Activated naive CD8-positive, alpha-beta T cell treated with anti-CD3 and anti-CD28 coated beads, Interleukin-2, amount 50 U/mL, for 16 hours (primary cell): ENCODE measurements at places on chromosomes 11 and 22.

DNA sequence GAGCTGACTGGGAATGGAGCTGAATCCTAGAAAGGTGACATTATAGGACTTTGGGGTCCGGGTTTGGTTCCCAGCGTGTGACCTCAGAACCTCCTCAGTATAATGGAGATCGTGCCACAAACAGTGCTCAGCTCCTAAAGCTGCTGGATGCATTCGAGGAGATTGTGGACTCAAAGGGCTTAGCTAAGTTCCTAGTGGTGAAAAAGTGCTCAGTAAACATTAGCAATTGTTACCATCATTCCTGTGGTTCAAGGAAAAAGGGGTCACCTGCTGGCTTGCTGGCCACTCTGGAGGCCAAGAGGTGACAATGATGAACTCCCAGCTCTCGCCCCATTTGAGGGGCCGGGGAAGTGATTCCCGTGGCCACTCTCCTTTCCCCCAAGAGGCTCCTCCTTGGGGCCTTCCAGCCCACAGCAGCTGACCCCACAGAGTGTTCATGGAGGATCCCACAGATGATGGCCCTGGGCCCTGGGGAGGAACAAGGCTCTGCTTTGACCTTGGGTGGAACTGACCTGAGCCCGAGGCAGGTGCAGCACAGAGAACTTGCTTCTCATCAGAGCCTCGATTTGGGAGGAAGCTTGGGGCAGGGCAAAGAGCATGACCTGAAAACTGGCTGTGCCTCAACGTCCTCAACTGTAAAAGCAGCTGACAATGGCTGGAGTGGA is 40.1 kb downstream of the TRIM29 start:
- DNase-seq = no peak

DNA sequence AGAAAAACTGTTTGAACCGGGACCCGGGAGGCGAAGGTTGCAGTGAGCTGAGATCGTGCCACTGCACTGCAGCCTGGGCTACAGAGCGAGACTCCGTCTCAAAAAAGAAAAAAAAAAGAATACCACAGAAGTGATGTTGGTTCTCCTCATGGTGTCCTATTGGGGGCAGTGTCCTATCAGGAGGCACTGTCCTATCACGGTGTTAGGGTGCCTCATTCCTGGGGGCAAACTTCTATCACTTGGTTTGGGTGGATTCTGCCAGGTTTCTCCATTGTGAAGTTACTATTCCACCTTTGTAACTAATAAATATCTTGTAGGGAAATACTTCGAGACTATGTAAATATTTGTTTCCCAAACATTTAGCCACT is 19.6 kb downstream of the PRR14L start:
- DNase-seq = no peak

DNA sequence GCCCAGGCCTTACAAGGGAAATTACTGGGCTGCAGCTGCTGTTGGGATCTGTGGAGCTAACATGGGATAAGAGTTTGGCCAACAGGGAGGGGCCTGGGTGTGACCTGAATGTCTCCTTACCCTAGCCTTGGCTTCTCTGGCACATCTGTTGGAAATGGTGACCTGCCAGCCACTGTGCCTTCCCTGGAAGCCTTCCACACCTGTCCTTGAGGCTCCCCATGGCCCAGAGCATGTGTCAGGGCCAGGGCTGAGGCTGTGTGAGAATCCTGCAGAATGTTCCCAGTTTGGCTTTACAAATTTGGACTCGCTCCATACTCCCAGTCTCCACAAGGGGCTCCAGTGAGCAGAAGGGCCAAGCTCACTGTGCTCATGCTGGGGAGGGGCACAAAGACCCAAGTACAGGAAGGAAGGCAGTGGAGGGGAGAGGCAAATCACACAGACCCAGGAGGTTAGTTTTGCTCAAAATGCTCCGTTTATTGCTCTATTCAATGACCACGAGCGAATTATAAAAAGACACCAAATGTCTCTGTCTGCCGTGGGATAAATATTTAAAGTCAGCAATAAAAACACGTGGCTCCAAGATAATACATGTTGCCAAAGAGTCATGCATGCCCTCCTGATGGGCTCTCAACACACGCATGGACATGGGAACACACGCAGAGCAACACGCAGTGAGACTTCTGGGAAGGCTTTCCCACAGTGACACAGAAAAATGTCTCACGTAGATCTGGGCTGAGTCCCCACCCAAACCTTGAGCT is 1.7 kb upstream of the IGSF22 start:
- peak; percentile 40 for DNase-seq

GRCh38 chr11:45243967-45244366 is 42.2 kb downstream of the SYT13 start:
- no peak for DNase-seq

DNA sequence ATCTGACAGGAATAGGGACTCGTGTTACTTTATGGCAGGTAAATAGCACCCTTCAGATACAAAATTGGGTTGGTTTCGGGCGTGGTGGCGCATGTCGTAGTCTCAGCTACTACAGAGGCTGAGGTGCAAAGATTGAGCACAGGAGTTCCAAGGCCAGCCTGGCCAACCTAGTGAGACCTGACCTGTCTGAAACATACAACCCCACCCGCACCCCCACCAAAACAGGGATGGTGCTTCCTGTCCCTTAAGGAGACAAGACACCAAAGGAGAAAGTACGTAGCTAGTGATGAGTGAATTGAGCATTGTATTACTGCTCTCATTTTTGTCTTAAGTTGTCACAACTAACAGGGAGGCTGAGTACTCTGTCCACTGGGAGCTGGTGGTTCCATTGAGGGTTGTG is 14.1 kb downstream of the RBM4 start:
- no peak for DNase-seq

- no peak for DNase-seq
These were observed 2.2 kb downstream of the TNKS1BP1 start for GRCh38 chr11:57322256-57323166.

DNA sequence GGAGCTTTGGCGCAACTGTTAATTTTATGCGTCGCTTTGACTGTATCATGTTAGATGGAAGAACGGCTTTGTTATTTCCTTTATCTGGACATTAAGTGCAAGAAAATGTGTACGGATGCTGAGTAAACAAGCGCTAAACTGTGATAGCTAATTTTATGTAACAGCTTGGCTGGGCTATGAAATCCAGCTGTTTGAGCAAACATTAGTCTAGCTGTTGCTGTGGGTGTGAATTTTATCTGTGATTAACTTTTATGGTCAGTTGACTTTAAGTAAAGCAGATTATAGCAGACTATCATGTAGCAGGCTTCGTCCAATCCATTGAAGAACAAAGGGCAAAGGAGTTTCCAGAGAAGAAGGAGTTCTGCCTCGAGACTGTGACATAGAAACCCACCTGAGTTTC is 14.0 kb downstream of the OR8A1 start:
- DNase-seq = no peak

- DNase-seq = no peak
These were observed 81.7 kb upstream of the SHISAL1 start for GRCh38 chr22:44394246-44395117.

- no peak for DNase-seq
These were observed 15.8 kb downstream of the APOL2 start for GRCh38 chr22:36223504-36223903.

DNA sequence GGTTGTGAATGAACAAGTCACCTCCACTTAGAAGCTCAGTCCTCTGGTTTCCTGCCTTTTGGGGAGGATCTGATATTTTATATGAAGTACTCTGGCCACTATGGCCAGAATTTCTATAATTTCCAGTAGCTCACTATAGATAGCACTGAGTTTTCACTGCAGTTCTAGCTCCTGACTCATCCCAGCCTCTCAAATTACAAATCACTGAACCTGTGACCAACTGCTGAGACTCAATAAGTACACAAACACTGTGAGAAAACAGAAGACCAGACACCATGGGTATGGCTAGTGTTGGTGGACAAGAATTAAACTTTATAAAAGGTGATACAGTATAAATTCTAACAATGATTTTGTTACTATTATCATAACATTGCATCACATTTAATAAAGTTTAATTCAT is 47.1 kb upstream of the UCP3 start:
- no peak for DNase-seq

GRCh38 chr11:115665175-115665821 is 161.1 kb upstream of the CADM1 start:
- DNase-seq = no peak

DNA sequence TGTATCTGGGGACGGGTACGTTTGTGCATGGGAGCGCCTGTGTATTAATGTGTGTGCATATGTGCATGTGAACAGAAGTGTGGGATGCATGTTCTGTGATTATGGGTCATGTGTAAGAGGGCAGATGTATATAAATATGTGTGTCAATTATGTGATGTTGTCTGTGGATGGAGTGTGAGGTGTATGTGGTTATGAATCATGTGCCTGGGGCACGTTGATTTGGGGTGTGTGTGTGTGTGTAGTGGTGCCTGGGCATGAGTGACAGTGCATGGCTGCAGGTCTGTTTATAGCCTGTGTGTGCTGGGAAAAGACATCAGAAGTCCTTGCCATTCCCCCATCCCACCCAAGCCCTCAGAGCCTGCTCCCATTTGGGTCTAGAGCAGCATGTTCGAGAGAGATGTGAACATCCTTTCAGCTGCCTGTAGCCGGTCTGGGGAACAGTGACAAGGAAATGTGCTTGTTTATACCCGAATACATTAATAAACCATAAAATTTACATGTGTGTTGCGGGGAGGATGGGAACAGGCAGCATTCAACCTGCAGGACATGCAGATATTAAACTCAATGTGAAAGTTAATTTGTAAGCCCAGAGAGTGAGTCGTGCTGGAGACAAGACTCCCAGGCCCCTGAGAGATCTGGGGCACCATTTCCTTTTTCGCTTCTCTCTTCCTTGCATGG is 129.0 kb downstream of the NECTIN1 start:
- DNase-seq = no peak

DNA sequence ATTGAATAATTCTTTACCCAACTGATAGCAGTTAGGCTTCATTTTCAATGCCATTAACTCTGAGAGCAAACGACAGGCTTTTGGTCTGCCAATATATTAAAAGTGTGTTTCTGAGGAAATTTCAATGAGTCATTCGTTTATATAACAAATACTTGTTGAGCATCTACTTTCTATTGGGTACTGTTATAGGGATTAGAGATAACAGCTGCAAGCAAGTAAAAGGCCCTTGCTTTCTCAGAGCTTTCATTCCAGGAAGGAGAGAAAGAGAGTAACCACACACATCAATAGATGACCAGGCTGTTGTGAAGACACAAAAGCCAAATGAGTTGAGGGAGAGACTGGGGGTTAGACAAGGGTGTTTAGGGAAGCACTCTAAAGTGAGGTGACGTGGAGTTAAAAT is 35.7 kb downstream of the CD44 start:
- no peak for DNase-seq

DNA sequence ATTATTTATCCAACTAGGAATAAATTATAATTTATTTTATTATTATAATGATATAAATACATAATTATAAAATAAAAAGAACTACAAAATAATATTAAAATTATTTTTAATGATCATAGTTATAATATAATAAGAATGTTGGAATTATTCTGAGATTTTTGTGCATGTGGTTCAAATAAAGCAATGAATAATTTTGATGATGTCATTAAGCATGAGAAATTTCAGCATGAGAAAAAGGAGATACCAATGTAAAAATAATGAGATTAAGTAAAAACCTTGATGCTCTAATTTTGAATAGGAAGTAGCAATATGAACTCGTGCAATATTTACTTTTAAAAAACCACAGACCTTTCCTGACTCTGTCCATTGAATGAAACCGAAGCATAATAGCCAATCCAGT is 181.8 kb upstream of the MTNR1B start:
- DNase-seq = no peak

- no peak for DNase-seq
These were observed 581.3 kb downstream of the INSC start for GRCh38 chr11:15696069-15696468.

DNA sequence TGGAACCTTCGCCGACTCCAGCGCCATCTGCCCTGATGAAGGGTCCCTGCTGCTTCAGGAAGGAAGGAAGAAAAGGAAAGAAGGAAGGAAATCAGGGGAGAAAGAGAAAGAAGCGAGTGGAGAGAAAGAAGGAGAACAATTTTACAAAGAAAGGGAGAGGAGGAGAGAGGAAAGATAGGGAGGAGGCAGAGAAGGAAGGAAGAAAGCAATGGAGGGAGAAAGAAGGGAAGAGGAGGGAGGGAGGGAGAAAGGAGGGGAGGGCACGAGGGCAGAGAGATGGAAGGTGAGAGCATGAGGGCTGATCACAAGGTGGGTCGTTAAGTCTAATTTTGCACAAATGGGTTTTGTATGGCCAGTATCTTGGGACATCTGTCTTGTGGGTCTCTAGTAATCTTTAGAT is 39.2 kb downstream of the PARVA start:
- no peak for DNase-seq

- DNase-seq = no peak
These were observed 2.6 kb upstream of the UCP3 start for GRCh38 chr11:74011360-74012073.

DNA sequence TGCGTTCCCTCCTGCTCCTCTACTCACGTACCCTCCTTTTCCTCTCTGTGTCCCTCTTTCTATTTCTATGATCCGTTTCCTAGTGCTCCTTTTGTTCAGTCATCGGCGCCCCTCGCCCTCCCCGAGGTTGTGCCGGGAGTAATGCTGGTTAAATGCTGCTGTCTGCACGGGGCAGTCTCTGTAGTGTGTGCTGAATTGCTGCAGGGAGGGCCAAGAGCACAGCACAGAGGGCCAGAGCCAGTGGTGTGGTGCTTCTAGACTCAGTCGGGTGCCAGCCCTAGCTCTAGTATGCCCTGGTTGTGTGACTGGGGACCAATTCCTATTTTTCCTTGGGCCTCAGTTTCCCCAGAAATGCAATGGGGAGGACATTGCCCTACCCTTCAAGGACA is 98.3 kb downstream of the PKNOX2 start:
- DNase-seq = no peak

DNA sequence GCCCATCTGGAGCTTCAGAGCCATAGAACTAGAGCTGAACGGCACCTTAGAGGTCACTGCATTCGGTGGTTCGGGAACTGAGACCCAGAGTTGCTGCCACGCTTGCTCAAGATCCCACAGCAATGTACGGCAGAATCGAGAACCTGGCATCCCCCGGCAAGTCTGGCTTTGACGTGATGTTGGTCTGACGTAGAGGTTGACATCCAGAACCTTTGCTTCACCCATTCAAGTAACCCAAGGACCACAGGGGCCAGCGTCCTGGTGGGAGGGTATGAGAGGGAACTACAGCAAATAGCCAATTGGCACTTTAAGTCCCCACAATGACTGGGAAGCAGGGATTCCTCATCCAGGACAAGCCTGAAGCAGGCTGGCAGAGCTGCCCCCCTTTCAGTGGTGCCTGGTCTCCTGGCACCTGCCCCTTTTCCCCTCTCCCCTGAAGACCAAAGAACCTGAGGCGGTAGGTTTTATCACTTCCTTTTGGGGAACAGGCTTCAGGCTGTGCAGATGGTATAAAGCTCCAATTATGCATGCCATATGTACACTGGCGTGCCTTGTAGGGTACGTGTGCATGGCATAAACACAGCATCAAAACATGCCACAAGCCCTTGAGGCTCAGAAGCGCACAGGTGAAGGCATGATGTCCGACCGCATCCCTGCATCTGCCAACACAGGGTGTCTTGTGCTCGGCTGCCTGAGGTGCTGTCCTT is 15.3 kb upstream of the TEF start:
- DNase-seq = no peak

- no peak for DNase-seq
These were observed 788.3 kb downstream of the NTM start for GRCh38 chr11:132158696-132159095.

- DNase-seq = no peak
These were observed 2.1 kb downstream of the SYT9 start for GRCh38 chr11:7253800-7254199.
